Activated T-helper 1 cell treated with anti-CD3 and anti-CD28 coated beads, Interleukin-12 subunit alpha, Interleukin-12 subunit beta, Interleukin-2, Interleukin-4 antibody, amounts not matched to agents 30 ng/mL and 10 ng/mL and 1 ng/mL, durations not matched to agents 14 hours and 24 hours and 36 hours (primary cell): ENCODE measurements at places on chromosomes 5 and 9. TPM values are rescaled to one million over a fixed set of nuclear protein-coding genes. Genes with fewer than 3 reads are reported as not detected.

- no peak for DNase-seq
These were observed 78.4 kb downstream of the EHMT1 start for GRCh38 chr9:137697193-137697592.

GRCh38 chr5:132768485-132768868 lies 8.6 kb downstream of the SEPTIN8 start:
- DNase-seq = no peak

GRCh38 chr5:132821350-132821749 lies 8.2 kb downstream of the SOWAHA start:
- no peak for DNase-seq

DNA sequence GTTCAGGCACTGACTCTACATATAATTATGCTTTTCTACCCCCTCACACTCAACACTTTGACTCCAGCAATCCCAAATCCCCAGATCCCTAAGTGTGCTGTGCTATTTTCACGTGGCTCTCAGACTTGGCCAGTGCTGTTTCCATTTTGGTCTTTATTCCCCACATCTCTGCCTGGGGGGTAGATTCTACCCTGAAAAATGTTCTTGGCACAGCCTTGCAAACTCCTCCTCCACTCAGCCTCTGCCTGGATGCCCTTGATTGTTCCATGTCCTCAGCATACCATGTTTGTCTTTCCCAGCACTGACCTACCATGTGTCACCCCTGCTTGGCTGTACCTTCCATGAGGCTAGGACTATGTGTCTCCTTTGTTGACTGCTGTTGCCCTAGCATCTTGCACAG lies 43.0 kb downstream of the FXN start:
- no peak for DNase-seq

DNA sequence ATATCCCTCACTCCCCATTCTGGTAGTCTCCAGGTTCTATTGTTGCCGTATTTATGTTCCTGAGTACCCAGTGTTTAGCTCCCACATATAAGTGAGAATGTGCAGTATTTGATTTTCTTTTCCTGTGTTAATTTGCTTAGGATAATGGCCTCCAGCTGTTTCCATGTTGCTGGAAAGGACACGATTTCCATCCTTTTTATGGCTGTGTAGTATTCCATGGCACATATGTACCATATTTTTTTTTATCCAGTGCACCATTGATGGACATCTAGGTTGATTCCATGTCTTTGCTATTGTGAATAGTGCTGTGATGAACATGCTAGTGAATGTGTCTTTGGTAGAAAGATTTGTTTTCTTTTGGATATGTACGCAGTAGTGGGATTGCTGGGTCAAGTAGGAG lies 98.2 kb downstream of the NNT start:
- DNase-seq = no peak

DNA sequence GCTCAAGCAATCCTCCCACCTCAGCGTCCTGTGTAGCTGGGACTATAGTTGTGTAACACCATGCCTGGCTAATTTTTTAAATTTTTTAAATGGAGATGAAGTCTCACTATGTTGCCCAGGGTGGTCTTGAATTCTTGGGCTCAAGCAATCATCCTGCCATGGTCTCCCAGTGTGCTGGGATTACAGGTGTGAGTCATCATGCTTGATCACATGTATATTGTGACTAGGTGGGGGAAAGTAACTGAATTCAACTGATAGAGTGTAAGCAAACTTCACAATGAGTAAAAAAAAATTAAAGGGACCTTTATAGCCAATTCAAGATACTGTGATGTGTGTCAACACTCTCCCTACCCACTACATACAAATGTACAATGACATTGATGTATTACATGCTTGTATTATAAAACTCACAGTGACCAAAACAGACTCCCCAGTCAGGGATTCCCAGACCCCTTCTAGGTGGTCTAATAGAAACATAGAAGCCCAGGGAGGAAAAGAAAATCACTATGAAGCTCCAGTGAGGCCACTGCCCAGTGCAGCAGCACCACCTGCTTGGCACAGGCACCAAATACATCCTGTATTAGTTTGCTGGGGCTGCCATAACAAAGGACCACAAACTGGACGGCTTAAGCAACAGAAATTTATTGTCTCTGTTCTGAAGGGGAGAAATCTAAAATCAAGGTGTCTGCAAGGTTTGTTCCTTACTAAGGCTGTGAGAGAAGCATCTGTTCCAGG lies 8.8 kb downstream of the PLGRKT start:
- no peak for DNase-seq

GRCh38 chr5:103512500-103512899 lies 50.1 kb downstream of the NUDT12 start:
- no peak for DNase-seq

The ADCY2 gene
- total RNA-seq = not detected in 2 replicates

The STK32A gene
- total RNA-seq = not detected in 2 replicates

The CACNA1B gene
- total RNA-seq = not detected in 2 replicates

The SURF2 gene
- total RNA-seq = 28.6 and 30.9 TPM in 2 replicates

The NXNL2 gene
- not detected in 2 replicates for total RNA-seq

The DIPK1B gene
- total RNA-seq = 0.47 and 0.88 TPM in 2 replicates

The BARHL1 gene
- not detected in 2 replicates for total RNA-seq

The IFNA6 gene
- total RNA-seq = not detected in 2 replicates

The TLX3 gene
- total RNA-seq = not detected in 2 replicates

The SNCAIP gene
- total RNA-seq = not detected in 2 replicates

The PSAT1 gene
- 85.7 and 91.8 TPM in 2 replicates for total RNA-seq
